GM04504 (cell line): ENCODE measurements at places on chromosomes 5 and 9.

DNA sequence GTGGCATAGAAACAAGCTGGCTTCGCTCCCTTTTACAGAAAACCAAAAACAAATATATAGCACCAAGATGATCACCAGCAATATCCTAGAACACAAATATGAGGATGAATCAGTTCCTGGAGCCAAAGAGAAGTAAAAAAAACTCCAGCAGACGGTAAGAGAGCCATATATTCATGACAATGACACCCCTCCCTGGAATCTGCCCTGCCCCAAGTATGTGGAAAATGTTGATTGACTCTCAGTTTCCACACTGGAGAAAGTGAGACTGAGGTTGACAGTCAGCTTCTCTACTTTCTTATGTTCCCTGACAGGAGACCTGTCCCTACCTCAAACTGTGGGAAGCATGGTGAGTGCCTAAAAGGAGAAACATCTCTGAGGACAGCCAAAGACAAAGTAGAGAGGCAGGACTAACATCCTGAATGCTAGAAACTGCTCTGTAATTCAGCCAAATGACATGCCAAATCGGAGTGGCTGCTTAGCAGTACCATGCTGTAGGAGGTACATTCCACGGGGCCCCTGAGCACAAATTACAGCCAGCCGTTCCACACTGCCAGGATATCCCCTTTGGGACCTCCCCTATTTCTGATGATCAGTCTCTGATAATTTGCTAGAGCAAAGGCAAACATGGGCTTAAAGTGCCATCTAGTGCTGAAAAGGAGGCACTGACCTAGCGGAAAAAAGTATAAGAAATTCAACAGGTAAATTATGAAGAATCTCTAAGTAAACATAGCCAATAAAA, 424.0 kb upstream of the RGMB start:
- DNase-seq = peak; percentile 69

GRCh38 chr9:107548298-107549142, 59.0 kb upstream of the KLF4 start:
- DNase-seq = peak; percentile 84

DNA sequence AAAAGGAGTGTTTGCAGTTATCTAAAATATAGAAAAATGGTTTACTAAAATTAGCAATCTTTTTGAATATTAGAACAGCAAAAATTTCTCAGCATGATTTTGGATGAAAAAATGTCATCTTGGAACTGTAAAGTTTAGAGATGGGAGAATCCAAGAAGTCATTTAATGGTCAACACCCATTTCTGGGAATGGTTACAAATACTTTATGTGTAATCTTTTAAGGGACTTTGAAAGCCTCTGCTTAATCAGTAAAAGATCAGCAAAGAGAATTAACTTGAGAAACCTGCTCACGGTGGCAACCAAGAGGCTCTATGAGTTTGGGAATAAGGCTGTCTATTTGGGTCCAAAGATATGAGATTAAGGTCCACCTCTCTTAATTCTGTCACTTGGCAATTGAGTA, 13.0 kb downstream of the C1QTNF3 start:
- no peak for DNase-seq

DNA sequence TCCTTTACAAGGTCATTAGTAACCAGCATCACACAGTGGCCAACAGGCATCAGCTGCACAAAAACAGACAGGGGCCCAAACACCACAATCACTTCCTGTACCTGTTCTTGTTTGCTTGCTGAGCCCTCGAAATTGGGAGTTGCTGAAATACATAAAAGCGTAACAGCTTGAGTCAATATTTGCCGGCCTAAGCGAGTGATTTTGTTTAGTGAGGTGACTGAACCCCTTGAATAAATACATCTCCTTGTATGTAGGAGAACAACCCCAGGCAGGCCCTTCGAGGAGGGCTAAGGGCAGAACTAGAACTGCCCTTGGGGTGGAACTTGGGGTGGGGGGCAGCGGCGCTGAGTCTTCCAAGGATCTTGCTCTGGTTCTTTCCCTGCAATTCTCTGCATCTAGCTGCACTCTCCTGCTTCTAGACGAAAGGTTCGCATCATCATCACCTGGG, 502.5 kb downstream of the RASEF start:
- DNase-seq = no peak

- DNase-seq = no peak
Measured at GRCh38 chr5:581941-582340, 30.2 kb upstream of the CEP72 start.

- no peak for DNase-seq
Measured at GRCh38 chr5:101782352-101783103, 513.6 kb downstream of the SLCO4C1 start.

DNA sequence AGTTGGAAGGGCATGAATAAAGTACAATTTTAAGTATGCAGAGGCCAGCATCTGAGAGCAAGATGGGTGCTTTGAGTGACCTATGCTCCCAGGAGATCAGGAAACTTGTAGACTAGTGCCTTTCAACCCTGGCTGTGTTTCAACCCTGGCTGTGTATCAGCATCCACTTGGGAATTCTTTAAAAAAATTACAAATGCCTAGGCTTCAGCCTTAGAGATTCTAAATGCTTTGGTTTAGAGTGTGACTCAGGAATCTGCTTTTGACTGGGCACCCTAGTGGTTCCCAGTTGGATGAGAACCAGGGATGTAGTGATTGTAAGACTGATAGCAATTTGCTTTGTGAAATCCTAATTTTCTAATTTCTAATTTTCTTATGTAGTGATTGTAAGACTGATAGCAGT, 65.6 kb downstream of the RALGPS1 start:
- DNase-seq = no peak

GRCh38 chr5:132480546-132480892, 10.1 kb downstream of the IRF1 start:
- DNase-seq = no peak

DNA sequence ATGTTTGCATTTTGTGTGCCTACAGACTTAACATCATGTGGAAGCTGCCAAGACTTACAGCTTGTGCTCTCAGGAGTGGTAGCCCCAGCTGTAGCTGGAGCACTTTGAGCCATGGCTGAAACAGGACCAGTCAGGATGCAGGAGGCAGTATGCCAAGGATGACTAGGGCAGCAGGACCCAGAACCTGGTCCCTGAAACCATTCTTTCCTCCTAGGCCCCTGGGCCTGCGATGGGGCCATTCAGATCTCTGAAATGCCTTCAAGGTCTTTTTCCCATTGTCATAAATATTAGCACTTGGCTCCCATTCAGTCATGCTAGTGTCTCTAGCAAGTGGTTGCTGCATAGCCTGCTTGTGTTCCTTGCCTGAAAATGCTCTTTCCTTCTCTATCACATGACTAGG, 29.6 kb upstream of the VLDLR start:
- no peak for DNase-seq

- DNase-seq = no peak
Measured at GRCh38 chr9:16608906-16609305, 261.6 kb downstream of the BNC2 start.

GRCh38 chr5:123089914-123090660, 1.0 kb downstream of the PRDM6 start:
- no peak for DNase-seq

DNA sequence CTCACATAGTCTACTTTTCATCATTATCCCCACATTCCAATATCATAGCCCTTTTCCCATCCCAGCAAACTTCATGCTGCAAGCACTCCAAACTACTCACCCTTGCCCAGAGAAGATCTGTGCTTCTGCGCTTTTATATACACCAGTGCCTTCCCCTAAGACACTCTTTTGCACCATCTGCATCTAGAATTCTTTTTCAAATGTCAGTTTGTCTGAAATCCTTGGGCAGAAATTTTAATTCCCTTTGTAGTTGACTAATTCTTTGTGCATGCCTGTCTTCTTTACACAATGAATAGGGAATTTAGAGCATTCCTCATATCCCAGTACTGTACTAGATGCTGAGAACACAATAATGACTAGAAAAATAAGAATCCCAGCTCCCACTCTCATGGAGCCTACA, 298.9 kb downstream of the KCNN2 start:
- DNase-seq = no peak

DNA sequence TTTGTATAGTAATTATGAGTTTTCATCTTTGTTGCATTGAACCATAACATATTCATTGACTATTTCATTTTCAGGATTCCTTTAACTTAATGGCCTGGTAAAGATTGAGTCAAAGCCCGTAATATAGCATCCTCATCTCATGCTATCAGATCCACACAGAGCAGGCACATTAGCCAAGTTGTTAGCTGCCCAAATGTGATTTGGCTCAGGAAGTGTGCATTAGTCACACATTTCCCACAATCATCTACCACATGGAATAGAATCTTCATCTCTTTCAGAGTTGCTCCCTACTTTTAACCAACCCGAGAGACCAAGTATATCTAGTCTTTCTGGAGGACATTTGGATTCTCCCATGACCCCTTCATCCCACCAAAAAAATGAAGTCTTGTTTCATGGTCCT, 481.0 kb upstream of the PTGER4 start:
- DNase-seq = peak; percentile 20
